ENCODE measurements at places on chromosomes 2 and 18.

DNA sequence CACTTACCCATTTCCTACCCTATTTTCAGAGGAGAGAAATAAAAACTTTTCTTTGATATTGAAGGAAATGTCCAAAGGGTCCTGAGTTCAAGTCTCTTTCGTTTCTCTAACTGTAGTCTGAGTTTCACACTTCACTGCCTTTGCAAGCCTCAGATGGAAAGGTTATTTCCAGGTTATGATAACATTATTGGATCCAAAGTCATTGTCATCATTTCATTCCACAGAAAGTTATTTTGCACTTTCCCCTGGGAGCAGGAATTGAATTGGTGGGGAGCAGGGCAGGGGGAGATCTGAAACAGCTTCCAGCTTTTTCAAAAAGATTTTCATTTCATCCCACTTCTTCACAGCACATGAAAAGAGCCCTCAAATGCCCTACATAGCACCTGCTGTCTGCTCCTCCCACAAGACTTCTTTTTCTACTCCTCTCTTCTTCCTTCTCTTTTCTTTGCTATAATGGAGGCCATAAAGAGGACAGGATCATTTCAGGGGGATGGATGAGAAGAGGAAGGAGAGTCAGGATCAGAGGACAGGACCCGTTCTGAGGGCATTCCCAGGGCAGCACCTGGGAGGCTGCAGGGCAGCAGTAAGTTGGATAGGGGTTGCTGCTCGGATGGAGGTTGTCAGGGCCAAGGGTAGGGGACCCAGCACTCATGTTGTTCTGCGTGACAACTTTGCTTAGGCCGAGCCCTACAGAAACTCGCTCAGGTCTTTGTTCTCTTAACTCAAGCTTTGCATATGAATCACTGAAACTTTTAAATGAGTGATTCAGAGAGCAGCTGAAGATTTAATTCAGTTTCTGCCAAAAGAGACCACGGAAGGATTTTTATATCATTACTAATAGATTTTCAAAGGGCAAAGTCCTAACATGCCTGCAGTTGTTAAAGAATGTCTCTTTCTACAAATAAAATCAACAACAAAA, 11.4 kb upstream of the GALNT5 start:
- DNase-seq = no peak

GRCh38 chr2:102185347-102185746, 1.5 kb upstream of the IL1RL2 start:
- no peak for DNase-seq

DNA sequence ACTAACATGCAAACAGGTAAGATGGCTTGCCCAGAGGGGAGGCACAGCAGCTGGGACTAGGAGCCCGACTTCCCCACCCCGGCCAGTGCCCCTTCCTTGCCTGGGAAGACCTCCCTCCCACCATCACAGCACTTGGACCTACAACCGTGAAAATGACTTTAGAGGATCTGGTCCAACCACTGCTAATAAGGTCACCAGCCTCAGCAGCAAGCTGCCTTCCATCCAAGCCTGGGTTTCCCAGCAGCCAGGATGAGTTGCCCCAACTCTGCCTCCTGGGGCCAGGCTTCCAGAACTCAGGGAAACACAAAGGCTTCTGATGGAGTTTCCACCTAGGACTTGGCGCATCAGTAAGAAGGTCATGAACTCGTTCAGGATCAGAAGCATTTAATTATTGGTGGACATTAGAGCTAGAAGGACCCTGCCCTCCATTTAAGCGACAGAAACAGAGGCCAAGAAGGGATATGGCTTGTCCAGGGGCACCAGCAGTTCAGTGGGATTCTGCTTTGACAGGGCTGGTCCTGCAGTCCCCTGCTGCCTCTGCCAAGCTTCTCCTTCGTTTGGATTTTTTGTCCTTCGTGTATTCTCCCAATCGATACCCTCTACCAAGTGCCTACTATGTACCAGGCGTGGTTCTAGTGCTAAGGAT, 403.0 kb upstream of the ID2 start:
- DNase-seq = no peak

DNA sequence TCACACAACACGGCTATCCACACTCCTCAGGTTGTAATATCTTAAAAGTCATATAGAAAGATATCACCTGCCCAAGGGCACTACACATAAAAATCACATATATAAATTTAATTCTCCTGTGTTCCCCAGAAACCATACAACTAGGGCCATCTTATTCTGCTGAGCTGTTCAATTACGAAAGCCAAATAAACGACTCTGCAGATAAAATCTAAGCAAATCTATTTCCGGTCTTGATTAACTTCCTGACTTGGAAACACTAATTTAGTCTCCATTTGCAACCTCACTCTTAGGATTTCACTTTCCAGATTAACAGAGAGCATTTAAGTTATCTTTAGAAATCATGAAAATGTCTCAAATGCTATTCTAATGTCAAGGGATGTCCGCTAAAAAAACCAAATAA, 23.9 kb upstream of the STK17B start:
- DNase-seq = no peak

DNA sequence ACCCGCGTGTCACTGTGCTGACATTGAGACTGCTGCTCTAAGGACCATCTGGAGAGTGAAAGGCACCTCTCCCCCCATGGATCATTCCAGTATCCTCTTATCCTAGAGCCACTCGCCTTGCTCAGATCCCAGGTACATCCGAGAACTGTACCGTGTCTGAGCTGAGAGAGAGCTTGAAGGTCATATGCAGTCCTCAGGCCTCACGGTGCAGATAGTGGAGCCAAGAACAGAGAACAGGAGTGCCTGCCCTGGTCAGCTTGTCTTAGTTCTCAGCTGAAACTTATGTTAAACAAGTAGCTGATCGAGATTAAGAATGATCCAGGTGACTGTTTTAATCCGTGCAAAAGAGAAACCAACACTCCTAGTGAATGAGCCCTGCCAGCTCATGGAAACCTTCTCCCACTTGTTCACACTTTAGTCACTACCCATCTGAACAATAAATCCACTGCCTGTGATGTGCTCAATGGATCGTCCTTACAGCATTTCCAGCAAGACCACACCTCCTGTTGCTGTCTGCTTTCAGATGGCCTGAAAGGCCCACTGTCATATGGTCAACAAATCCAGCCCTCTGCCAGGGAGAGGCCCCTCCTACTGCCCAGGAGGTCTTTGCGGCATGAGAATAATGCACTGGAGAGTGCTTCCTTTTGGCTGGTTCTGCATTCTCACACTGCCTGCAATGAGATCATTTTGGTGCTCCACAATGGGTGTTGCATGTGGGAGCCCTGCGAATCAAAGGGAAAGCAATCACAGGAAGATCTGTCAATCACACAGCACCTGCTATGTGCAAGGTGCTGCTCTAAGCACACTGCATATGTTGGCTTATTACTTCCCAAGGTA, 43.7 kb upstream of the APCDD1 start:
- DNase-seq = no peak

GRCh38 chr2:116537811-116538210, 1276.7 kb upstream of the DDX18 start:
- no peak for DNase-seq

GRCh38 chr2:9201185-9201891, 5.3 kb upstream of the ASAP2 start:
- no peak for DNase-seq

GRCh38 chr18:34807106-34807796, 97.2 kb downstream of the DTNA start:
- DNase-seq = no peak

GRCh38 chr2:30456106-30456505, 9.1 kb downstream of the LCLAT1 start:
- no peak for DNase-seq

- DNase-seq = no peak
Measured at GRCh38 chr2:36570416-36570815, 27.6 kb downstream of the FEZ2 start.
